ENCODE measurements at places on chromosomes 3 and 15.

GRCh38 chr15:66842710-66843441 is 140.8 kb downstream of the SMAD6 start:
- DNase-seq: no peak

DNA sequence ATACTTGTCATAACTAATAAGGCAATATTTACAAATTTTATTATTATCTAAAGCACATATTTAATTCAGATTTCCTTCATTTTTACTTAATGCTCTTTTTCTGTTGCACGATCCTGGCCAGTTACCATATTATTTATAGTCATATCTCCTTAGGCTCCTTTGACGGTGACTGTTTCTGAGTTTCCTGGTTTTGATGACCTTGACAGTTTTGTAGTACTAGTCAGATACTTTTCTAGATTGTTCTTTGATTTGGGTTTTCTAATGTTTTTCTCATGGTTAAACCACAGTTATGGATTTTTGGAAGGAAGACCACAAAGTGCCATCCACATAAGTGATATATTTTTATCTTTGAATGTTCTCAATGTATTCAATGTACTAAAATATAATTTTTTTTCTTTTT is 171.0 kb upstream of the NANOGP8 start:
- no peak for DNase-seq

DNA sequence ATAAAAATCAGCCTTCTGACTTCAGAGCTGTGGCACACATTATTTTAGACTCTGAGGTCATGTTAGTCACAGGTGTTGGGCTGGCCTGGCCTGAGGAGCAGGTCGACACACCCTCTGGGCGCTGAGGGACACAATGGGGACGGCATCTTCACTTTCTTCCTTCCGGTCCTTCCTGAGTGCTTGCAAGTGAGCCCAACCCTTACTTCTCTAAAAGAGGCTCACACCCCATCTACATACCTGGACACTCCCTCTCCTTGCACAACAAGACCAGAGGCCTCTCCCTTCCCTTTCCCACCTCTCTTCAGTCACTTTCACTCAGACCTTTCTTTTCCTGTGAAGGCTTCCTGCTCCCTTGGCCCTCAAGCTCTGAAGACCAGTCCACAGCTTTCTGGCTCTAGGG is 85.4 kb downstream of the XXYLT1 start:
- no peak for DNase-seq

- no peak for DNase-seq
Observed at GRCh38 chr3:196634224-196634623, 5.3 kb upstream of the NRROS start.

DNA sequence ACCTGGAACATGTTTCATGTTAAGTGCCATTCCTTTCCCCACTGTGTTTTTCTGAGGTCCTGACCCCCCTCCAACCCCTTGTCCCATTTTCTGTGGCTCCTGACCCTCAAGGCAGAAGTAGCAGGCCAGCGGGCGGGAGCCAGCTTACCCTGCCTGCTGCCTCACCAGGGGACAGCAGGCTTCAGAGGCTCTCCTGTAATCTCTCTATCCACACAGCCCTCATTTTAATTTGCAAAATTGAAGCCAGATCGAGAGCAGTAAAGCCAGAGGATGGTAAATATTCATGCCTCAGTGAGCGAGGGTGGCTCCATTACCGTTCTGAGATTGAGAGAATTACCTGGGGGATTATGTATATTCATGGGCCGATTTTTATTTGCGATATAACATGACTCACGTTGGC is 147.6 kb downstream of the DNAJB8 start:
- DNase-seq: no peak

Data from BJ (cell line).